ENCODE measurements at places on chromosomes 7 and 10.

- DNase-seq: peak; percentile 25
Measured at GRCh38 chr7:140691376-140692045, 5.0 kb upstream of the NDUFB2 start.

DNA sequence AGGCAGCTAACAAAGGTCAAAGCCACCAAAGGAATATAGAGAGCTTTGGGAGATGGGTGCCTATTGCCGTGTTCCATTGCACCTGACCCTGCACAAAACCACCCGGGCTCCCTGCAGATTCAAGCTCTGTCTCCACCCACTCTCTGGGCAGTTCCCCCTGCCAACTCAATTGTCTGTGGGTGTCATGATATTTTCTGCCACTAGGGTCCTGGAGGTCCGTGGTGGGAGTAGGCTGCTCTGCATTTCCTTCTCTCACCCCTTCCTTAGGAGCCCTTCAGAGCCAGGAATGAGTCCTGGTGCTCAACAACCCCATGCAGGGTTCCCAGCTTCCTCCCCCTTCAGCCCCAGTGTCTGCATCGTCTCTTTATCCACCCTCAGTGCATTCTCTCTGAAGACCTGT lies 34.1 kb downstream of the PNLIPRP2 start:
- peak; percentile 42 for DNase-seq

DNA sequence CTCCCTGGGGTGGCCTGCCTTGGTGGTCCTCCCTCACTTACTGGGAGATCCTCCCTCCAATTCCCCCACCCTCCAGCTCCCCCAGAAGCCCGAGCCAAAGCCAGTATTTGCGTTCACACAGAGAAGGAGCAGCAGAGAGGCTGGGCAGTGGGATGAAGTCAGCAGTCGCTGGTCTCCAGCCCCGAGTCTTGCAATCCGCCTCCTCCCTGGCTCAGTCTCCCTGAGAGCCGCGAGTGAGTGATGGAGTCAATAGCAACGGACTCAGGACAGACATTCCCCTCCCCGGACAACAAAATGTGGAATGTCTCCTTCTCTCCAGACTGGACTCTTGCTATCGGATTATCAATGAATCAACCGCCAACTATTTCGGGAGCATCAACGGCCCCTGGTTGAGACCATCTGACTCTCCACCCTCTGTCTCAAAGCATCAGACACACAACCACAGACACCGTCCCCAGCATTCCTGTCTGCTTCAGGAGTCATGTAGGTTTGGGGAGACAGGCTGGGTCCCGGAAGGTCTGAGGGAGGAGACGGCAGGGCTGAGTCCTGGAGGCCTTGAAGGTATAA lies 178.4 kb downstream of the SH3PXD2A start:
- DNase-seq: no peak

DNA sequence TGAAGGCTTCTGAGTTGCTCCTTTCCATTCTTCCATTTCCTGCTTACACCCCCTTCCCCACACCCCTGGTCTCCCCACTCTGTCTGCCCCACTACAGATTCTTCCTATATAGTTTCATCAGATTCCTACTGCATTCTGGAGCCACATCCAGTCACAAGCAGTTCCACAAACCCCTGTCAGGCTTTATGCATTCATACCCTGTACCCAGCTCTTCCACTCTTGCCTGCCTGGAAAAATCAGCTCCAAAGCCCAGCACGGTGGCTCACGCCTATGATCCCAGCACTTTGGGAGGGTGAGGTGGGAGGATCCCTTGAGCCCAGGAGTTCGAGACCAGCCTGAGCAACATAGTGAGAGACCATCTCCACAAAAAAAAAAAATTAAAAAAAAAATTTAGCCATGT lies 60.4 kb downstream of the C10orf67 start:
- no peak for DNase-seq

- no peak for DNase-seq
Measured at GRCh38 chr10:48282829-48283228, 8.3 kb upstream of the FRMPD2 start.

DNA sequence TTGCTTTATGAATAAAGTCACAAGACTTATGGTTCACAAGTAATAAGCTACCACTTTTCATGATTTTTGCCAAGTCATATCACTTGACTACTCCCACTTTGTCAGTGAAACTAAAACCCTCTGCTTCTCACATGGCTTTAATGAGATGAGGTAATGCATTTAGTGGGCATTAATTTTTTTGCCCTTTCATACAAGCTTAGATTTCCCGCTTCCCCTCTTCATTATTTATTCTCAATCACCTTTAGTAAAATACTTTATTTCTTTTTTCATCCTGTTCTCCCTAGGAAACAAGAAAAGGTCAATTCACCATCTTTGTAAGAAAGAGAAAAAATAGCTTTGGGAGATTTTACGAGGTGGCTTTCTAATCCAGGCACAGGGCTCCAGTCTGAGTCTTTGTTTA lies 109.6 kb upstream of the STARD3NL start:
- no peak for DNase-seq

GRCh38 chr10:92923416-92923815 lies 75.1 kb downstream of the EXOC6 start:
- no peak for DNase-seq

GRCh38 chr10:53023411-53023810 lies 250.8 kb upstream of the MBL2 start:
- DNase-seq: no peak

DNA sequence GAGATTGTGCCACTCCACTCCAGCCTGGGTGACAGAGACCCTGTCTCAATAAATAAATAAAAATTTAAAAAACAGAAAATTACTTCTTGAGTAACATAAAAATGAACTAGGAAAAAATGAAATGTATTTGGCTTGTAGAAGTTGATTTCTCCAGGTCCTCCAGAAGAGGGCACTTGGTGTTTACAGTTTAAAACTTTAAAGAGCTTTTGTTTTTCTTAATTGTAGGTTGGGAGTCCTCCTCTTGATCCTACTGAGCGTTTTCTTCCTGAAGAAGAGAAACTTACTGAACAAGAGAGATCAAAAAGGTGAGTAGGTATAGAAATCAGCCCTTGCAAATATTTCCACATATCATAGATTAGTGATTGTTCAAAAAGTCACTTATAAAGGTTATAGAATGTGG lies 16.2 kb downstream of the KIFBP start:
- no peak for DNase-seq

DNA sequence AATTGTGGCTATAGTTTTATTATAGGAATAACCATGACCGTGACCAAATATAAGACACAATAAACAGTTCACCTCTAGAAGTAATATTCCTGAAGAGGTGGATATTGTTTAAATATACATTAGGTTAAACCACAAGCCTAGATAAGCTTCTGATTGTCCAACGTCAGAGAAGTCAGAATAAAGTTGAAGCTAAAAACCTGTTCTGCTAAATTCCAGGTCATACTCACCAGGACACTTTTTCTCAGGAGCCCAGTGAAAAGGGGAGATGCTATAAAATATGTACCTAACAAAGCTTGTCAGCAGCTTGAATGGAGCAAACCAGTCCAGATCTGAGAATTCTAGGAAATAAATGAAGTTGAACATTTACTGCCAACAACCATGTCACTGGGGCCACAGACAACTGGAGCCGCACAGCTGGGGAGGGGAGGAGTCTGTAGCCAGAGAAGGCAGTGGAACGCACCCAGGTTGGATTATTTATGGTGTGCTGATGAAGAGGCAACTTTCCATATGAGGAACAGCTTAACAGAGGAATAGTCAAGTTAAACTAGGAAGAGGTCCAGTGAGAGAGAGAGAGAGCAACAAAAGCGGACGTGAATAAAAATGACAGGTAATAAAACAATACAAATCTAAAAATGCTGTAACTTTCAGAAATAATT lies 191.1 kb downstream of the ZNF438 start:
- DNase-seq: no peak

DNA sequence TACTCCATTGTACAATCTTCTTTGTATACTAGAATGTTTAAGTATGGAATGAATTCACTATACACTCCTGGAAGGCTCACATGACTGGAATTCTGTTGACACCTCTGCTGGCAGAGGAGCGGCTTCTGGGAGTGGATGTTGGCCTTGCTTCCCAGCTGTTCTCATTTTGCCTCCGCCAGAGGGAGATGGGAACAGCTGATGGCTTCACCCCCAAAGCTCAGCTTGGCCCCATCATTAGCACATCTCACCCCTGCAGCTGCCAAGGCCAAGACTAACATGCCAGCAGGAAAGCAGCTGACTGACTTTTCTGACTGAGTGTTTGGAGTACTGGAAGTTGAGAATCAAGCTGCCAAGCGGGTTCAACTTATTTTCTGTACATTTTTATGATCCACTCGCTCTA lies 15.1 kb downstream of the ADAM12 start:
- no peak for DNase-seq

DNA sequence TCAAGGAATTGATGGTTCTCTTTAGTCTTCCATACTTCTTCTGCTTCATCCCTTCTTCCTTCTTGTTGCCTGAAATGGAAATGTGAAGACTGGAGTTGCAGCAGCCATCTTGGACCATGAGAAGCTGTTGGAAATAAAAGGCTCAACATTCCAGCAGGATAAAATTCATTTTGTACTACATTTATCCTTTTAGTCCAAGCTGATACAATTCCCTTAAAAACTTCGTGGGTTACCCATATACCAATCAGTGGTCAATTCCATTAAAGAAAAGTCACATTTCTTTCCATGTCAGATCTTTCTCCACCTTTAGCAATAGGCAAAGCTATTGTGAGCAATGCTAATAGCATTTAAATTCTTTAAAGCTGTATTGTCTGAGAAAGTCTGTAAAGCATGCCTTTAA lies 141.3 kb upstream of the LYZL2 start:
- DNase-seq: no peak

DNA sequence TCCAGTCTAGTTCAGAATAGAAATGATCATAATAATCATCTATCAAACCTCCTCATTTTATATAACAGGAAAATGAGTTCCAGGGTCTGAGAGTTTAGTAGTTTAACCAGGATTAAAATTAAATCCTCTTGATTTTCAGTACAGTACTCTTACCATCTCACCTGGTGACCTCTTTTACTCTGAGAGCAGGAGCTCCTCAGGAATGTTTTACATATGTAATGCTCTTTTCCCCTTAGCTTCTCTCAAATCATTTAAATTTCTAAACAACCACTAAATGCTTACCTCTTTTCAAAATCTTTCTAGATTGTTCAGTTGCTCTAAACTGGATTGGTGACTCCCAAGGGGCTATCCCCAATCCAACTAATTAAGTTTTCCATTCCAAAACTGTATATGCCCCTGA lies 10.2 kb upstream of the PPP3CB start:
- DNase-seq: no peak

- DNase-seq: no peak
Measured at GRCh38 chr10:24254180-24254579, 45.2 kb downstream of the KIAA1217 start.

GRCh38 chr10:101303087-101303703 lies 50.8 kb upstream of the BTRC start:
- no peak for DNase-seq

- DNase-seq: peak; percentile 69
Measured at GRCh38 chr10:77550378-77550777, 87.2 kb downstream of the KCNMA1 start.

DNA sequence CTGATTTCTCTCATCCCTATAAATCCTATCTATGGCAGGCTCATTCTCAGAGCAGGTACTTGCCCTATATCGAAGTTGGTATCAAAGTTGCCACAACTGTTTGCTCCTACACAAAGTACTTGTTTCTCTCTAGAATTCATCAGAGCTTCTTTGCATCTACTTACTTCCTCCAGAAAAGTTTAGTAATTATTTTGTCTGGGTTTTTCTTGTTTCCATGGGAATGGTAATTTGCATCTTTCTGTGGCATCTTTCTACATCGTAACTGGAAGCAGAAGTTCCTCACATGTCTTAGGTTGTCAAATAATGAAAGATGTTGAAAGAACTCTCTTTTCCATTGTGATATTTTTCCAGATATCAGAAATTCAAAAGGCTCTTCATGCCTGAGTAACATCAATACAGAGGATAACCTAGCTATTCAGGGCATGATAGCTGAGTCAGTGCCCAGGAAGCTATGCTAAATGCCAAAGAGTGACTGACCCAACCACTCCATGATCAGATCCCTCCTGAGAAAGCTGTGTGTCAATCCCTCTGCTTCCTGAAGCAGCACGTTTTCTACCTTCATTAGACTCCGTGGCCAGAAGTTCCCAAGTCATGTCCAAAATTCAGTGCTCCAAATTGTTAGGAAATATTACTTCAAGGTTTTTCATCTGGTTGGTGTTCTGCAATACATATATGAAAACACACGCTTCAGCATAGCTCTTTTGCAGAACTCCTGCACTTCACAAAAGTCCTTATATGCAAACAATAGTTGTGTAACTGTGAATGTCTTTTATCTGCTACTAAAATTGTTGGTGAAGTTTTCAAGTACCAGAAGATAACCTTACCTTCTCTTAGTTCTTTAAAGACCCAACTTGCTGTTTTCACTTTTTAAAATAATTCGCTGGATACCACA lies 216.5 kb downstream of the VTI1A start:
- no peak for DNase-seq

- no peak for DNase-seq
Measured at GRCh38 chr10:125466685-125467084, 216.3 kb downstream of the TEX36 start.
